ENCODE measurements at places on chromosomes 2 and 18.

GRCh38 chr2:232336241-232336736 is 42.3 kb upstream of the ALPP start:
- no peak for DNase-seq

DNA sequence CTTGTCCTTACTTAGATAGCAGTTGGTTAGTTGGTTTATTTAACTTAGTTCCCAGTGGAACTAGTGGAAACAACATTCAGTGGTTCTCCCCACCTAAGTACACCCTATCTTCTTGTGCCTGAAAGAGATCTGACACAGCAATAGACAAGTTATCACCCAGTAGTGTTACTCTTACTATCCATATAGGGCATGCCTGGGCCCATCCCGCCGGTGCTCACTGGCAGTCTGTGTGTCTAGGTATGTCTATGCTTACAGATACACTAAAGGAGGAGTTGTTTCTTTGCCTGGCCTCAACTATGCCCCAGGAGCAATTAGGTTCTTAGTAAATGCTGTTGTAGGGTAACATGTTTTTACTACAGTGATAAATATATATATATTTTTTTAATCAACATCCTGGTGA is 12.0 kb upstream of the NRP2 start:
- DNase-seq: no peak

DNA sequence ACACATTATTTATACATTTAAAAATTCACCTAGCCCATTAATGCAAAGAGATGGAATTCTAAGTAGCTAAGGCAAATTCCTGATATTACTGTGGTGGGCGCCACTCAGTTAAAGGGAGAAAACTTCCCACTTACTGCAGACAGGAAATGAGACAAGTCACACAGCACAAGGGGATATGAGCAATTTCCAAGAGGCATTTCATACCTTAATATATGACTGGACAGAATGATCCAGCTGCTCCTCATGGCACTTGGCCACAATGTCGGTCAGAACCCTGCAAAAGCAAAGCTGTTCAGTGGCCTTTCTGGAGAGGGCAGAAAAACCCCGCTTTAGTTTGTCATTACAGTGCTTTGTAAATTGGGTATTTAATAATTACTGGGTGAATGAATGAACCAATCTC is 121.4 kb upstream of the CCDC195 start:
- DNase-seq: no peak

- no peak for DNase-seq
Observed at GRCh38 chr2:133894429-133894828, 326.2 kb upstream of the NCKAP5 start.

- no peak for DNase-seq
Observed at GRCh38 chr2:232668805-232669444, 28.2 kb upstream of the GIGYF2 start.

GRCh38 chr2:102050854-102051391 is 59.2 kb downstream of the IL1R2 start:
- no peak for DNase-seq

- no peak for DNase-seq
Observed at GRCh38 chr2:79511320-79511951, 1.4 kb upstream of the CTNNA2 start.

GRCh38 chr2:106941372-106941993 is 55.5 kb upstream of the ST6GAL2 start:
- no peak for DNase-seq

DNA sequence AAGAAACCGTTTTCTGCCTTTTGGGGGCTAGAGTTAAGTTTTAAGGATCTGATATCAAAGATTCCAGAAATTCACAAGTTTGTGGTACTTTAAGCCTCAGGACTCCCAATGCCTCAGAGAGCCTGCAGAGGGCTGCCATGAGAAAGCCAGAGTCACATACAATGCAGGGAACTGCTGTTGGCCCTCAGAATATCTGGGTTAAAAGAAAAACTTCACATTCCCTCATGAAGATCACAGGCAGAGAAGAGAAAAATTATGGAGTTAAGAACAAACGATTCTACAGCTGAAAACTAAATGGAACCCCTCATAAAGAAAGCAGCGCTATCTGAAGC is 39.5 kb downstream of the HDAC4 start:
- DNase-seq: no peak
